Jurkat, Clone E6-1 (cell line): ENCODE measurements at places on chromosomes 1 and 21.

- no peak for DNase-seq
These were observed 2.7 kb upstream of the NEGR1 start for GRCh38 chr1:72285074-72285425.

GRCh38 chr1:3899754-3900149 is 320 bp downstream of the C1orf174 start:
- no peak for DNase-seq

DNA sequence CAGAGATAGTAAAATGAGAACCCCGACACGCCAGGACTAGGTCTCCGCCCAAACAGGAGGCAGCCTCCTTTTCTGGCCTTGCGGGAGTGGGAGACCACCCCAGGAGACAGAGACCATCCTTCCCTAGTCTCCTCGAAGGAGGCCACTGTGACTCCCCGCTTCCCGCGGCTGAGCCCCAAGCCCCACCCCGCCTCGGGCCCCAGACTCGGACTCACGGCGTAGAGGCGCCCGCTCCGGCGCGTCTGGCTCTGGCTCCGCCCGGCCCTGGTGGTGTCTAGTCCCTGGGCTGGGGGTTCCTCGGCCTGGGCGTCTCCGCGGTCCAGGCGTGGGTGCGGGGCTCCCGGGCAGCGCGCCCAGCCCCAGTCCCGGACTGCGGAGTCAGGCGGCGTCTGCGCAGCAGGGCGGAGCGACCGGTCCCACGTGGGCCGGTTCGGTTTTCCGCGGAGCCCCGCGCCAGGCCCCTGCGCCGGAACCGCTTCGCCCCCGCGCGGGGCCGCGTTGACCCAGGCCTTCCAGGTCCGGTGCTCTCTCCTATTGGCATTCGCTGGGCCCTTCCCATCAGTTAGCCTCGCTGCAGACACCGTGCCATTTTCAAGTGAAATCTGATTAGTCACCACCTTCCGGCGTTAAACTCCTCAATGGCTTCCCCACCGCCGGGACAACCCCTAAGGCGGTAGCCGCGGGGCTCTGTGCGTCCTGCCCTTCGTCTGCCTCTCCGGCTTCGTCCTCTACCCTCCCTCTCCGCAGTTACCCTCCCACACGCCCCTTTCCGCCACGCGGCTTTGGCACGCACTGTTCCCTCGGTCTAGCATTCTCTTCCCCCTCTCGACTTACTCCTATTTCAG is at the start of gene C1orf216:
C1orf216 (minus strand) TSS at position 393 of the 845 bp plus-strand sequence. CDS start 2,563 bp downstream, outside the sequence.
- DNase-seq: no peak

DNA sequence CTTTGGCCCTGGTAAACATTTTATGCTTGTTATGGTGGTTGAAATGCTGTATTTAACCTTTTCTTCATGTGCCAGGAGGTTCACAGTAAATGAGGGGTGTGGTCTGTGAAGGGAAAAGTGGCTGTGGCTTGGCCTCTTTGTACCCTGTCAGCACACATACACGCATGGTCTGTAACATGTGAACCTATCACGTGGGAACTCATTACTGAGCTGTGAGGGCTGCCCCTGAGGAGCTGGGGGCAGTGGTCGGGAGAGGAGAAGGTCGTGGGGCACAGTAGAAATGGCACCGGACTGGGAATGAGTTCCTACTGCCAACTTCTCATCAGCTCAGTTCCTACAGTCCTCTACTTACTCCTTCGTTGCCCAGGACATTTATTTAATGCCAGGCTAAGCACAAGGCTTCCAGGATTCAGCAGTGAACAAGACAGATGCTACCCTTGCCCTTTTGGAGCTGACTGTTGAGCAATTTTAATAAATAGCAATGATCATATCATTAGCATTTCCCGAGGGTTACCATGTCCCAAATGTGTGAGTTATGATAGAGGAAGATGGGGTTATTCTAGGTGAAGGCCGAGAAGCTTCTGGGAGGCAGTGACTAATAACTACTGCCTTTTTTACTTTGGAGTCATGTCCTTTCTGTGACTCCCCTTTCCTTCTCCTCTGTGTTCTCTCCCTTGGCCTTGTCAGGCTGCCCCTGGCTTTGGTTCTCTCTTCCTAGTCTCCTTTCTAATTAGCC is 38.8 kb downstream of the DDR2 start:
- no peak for DNase-seq

DNA sequence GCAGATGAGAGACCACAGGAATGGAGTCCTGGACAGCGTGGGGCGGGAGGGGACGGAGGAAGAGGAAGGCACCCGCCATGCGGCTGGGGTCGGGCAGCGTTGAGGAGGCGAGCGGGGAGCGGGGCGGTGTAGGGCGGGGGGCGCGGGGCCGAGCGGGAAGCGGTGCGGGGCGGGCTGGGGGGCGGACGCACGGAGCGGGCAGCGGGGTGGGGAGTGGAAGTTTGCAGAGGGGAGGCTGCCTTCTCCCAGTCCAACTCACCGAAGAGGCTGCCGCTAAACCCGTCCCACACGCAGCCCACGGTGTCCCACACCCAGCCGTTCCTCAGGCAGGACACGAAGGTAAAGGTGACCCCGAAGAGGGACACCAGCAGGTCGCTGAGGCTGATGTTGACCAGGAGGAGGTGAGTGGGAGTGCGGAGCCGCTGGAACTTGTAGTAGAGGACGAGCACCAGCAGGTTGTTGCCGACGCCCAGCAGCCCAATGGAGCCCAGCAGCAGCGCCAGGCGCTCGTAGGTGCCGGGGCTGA is 483 bp downstream of the CHML start:
- DNase-seq: no peak

DNA sequence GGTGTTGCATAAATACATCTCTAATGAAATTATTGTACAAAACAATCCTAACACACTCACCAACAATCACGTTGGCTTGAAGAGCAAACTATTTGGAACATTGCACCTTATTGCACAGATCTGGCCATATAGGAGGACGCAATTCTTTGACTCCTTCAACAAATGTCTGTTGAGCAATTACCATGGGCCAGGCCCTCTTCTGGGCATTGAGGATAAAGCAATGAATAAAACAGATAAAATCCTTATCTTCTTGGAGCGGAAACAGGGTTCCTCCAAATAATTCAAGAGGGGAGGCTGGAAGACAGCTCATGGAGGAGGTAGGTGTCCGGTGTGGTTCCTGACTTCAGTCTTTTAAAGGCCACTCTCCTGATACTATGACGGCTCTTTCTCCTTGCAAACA is 43.3 kb downstream of the PAX7 start:
- DNase-seq: no peak

DNA sequence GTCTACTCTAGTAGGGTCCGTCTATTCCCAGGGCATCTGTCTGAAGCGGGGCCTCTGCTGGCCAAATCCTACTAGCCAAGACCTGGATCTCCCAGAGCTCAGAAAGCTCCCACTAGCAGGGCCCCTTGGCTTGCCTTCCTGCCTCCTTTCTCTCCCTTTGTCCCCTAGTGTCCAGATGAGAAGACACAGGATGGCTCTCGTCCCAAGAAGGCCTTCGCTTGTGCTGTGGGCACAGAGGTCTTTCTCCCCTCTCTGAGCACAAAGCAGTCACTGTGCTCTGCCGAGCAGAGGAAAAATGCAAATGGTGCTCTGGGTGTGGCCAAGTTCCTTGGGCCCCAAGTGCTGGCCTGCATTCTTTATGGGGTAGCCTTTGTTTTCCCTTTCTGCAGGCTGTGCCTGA is 13.0 kb upstream of the GPR137B start:
- no peak for DNase-seq

DNA sequence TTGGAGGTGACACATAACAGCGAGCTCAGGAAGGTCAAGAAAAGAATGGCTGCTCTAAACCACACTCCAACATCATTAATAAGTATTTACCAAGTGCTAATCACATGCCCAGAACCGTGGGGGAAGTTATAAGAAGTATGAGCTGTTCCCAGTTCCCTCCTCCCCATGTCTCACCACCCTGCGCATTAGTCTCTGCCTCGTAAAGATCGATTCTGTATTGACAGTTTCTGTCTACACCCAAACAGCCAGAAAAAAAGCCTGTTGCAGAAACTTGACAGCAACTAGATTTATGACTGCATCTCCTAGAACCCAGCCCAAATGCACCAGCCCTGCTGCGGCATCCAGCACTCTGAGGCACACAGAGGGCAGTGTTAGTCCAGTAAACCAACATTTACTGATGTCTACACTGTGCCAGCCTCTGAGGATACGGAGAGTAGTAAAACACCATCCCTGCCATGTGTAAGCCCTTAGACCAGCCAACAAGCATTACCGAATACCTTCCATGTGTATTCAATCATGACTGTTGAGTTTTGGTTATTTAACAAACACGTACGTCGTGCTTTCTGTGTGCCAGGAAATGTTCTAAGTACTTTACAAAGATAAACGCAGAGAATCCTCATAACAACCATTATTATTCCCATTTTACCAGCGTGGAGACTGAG is 63.6 kb upstream of the ZBTB40 start:
- DNase-seq: no peak

DNA sequence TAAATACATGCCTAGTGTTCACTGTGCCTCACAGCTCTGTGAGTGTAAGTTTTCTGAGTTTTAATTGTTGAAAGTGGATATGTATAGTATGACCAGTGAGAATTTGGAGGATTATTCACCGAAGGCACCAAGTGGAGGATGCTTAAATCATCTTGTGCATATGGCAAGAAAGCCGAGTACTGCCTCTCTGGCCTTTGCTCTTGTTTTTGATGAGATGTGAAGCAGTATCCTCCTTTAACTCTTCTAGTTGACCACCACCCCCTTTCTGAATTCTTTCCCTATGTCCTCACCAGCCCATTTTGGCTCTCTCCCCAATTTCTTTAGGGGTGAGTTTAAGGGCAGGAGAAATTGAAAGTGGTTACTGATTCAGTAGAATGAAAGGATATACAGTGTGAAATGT is 130.4 kb downstream of the SYT2 start:
- no peak for DNase-seq

DNA sequence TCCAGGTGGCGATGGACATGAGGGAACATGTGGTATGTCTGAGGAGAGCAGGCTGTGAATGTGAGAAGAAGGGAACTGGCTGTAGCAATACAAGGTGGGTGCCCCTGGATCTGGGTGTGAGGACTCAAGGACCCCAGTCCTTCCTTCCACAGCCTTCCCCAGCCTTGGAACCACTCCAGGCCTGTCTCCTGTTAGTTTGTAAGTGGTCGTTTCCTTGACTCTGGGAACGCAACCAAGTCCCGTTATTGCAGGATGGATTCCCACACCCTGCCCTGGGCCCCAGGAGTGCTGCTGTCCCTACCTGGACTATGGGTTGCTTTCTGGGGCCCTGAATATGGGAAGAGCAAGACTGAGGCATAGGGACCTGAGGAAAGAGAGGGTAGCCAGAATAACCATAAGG is 47.2 kb upstream of the VANGL1 start:
- no peak for DNase-seq

GRCh38 chr1:61140778-61141177 is 58.4 kb downstream of the NFIA start:
- DNase-seq: no peak

GRCh38 chr1:95096218-95096841 is 20.8 kb upstream of the TLCD4 start:
- DNase-seq: no peak

DNA sequence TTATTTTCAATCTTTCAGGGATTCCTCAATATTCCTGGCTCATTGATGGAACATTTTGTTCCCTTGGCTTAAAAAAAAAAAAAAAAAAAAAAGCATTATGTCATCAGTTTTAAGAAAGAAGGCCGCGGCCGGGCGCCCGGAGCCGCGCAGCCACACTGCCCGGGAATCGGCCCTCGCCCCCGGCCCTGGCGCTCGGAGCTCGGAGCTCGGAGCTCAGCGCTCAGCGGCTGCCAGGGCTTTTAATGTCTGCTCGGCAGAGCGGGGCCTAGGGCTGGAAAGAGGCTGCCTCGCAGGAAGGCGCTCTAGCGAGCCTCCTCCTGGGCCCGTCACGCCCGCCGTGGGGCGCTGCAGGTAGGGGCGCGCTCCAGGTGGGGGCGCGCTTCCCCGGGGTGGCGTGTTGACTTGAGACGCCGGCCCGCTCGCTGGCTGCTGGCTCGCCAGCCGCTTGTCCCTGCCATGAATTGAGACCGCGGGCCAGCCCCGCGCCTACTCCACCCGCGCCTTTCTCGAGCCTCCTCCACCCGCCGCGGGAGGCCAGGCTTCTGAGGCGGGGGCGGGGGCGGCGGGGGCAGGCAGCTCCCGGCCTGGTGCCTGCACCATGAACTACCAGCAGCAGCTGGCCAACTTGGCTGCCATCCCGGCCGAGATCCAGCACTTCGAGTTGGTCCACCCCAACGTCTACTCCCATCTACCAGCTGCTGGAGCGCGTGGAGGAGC is 5.4 kb upstream of the TDRD5 start:
- DNase-seq: no peak

- DNase-seq: no peak
These were observed 55.5 kb downstream of the EPS15 start for GRCh38 chr1:51463561-51463960.
